ENCODE measurements at places on chromosomes 3 and 15. TPM values are rescaled to one million over a fixed set of nuclear protein-coding genes. Genes with fewer than 3 reads are reported as not detected.

GRCh38 chr3:66406831-66407610, 93.8 kb downstream of the LRIG1 start:
- H3K4me1 ChIP-seq = peaks cover 3% of the 10 kb centered on the region
- peaks cover 5% of the 10 kb centered on the region for H3K36me3 ChIP-seq
- DNase-seq = no peak
- H3K27ac ChIP-seq = no peak overlapping the region
- H3K27me3 ChIP-seq = no peaks in the 10 kb centered on the region
- H3K4me3 ChIP-seq = no peak overlapping the region

- no peak for DNase-seq
- H3K4me1 ChIP-seq = peaks cover 15% of the 10 kb centered on the region
- no peaks in the 10 kb centered on the region for H3K27me3 ChIP-seq
- H3K4me3 ChIP-seq = no peak overlapping the region
Measured at GRCh38 chr3:158127250-158128219, 17.6 kb downstream of the RSRC1 start.

GRCh38 chr15:74384881-74385643, 17.6 kb upstream of the CYP11A1 start:
- H3K27ac ChIP-seq = peak overlapping the region; percentile 93
- H3K4me1 ChIP-seq = peaks cover 47% of the 10 kb centered on the region
- DNase-seq = peak; percentile 46
- no peak overlapping the region for H3K4me3 ChIP-seq
- no peaks in the 10 kb centered on the region for H3K27me3 ChIP-seq

The ADAMTS17 gene
- total RNA-seq = 5.0 TPM

The GOLGA6L7 gene
- total RNA-seq = not detected
